Stimulated activated CD4-positive, alpha-beta T cell treated with anti-CD3 and anti-CD28 coated beads, Interleukin-1b, Interleukin-23, amount 100 ng/mL, for 4 hours (primary cell): ENCODE measurements at places on chromosomes 5 and 9.

DNA sequence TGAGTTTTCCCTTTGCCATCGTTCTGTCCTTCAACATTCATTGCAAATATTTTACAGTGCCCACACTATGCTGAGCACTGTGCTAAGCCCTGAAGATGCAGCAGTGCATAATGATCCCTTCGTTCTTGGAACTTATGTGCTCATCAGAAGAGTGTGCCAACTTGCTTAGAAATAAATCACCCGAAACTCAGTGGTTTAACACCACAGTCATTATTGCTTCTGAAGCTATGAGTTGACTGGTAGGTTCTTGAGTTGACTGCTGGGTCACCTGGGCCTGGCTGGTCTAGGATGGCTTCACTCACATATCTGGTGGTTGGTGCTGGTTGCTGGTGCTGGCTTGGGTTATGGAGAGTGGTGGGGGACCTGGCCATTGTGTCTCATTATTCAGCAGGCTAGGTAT is 20.9 kb downstream of the PCSK5 start:
- DNase-seq: no peak

GRCh38 chr5:136992796-136993489 is 506.2 kb downstream of the SPOCK1 start:
- DNase-seq: no peak

- no peak for DNase-seq
These were observed 1.8 kb downstream of the PHF19 start for GRCh38 chr9:120875195-120875565.

GRCh38 chr5:62296998-62297397 is 9.0 kb upstream of the KIF2A start:
- no peak for DNase-seq

- no peak for DNase-seq
These were observed 42.5 kb upstream of the GOLM1 start for GRCh38 chr9:86141843-86142242.

GRCh38 chr5:25006734-25007133 is 362.0 kb upstream of the CDH10 start:
- no peak for DNase-seq

GRCh38 chr5:43193181-43193893 is 1.3 kb downstream of the NIM1K start:
- peak; percentile 11 for DNase-seq

- DNase-seq: no peak
These were observed 197.8 kb downstream of the DMAC1 start for GRCh38 chr9:7601739-7602138.

DNA sequence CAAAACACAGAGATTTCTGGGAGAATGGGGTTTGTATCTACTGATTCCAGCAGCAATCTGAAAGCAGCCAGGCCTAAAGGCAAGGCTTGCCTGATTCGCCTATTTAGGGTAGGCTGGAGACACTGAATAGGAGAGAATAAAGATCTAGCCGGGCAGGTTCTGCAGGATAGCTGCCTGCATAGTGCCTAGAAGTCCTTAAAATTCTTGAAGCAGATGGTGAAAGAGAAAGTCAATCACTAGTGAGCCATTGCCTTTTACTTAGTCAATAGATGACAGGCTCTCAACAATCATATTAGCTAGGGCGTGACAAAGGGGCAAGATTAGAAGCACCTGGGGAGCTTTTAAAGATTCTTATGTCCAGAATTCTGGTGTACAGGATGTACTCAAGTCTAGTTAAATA is 522.7 kb downstream of the HTR1A start:
- no peak for DNase-seq
